NCI-H2107 (cell line): ENCODE measurements at places on chromosomes 11 and 22.

DNA sequence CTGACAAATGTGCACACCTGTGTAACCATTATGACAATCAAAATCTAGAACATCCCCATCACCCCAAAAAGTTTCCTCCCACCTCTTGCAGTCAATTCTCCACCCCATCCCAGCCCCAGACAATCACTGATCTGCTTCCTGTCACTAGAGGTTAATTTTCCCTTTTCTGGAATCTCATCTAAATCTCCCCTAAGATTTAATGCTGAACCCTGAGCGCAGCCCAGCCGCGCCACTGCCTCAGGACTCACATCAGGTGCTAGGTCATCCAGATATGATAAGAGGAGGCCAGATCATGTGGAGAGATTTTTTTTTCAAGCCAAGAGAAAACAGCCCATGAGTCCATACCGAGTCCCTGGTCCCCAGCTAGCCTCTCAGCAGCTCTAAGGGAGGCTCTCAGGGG, 4.3 kb upstream of the TMPRSS13 start:
- no peak for DNase-seq

DNA sequence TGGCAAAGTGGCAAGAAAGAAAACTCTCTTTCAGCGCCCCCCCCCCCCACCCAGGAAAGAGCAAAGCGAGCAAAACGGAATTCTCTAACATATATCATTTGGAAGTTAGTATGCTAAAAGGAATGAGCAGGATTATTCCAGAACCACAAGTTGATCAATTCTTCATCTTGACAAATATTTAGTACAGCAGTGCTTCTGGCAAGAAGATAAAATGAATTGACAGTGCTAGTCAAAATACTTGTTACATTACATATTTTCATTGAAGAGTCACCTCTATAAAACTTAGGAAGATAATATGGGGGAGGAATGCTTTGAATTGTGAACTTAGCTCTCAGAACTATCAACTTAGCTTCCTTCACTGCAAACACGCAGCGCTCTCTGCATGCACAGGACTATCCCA, 377.4 kb downstream of the DYNC2H1 start:
- DNase-seq: no peak

DNA sequence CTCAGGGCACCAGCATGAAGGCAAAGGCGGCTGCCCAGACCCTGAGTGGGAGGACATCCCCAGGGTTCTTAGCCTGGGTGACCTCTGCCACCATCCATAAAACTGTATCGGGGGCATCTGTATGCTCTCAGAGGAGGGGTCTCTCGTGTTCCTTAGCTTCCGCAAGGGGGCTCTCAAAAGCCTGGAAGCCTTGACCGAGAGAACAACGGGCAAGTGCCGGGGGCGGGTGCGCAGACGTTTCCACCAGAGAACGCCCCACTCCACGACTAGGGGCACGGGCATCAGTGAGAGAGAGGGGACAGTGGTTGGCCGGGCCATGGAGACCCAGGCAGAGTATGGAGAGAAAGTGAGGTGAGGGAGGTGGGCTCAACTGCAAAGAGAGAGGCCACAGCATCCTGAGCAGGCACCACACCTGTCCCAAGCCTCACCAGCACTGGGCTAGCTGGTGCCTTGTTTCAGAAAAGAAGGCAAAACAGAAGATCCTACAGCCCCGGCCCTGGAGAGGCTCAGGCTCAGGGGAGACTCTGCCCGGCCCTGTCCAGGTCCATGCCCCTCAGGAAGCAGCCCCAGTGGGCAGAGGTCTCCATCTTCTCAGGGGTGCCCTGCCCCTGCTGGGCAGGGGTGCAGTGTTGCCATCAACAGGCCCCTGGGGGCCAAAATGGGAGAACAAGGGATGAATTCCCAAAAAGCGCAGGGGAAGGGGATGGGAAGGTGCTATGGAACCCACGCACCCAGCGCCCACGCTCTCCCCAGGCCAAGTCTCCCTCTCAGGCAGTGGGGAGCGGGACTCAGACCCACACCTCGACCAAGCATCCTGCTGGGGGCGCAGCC, 5.9 kb downstream of the TSPAN32 start:
- DNase-seq: no peak

GRCh38 chr11:7900686-7901085, 30.4 kb downstream of the OR10A6 start:
- no peak for DNase-seq

- DNase-seq: no peak
These were observed 53.3 kb downstream of the WNT11 start for GRCh38 chr11:76152741-76153570.

DNA sequence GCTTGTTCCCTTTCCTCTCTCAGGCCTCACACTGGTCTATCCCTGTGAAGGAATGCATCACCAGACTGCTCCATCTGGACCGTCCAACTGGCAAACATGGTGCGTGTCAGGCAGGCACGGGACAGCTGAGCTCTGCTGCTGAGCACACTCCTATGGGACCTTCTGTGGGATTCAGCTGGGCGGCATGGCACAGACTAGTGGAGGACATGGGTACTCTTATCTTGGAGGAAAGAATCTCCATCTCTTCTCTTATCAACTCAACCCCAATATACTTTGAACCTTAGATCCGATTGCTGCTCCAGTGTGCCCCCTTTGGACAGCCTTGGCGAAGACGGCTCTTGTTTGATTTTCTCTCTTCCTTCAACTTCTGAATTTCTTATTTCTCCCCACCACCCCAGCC, 593.6 kb downstream of the ETS1 start:
- no peak for DNase-seq

DNA sequence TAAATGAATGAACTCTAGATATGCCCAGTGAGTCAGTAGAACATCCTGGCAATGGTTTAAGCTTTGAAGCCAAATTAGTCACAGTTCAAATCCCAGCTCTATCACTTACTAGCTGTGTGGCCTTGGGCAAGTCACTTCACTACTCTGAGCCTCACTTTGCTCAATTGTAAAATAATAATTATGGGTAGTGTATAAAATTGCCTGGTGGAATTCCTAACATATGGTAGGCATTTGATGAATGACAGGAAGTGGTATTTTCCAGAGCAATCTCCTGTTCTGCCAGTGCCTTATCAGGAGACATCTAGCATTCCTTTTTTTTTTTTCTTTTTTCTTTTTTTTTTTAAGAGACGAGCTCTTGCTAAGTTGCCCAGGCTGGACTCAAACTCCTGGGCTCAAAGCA, 13.0 kb downstream of the SCN4B start:
- no peak for DNase-seq

DNA sequence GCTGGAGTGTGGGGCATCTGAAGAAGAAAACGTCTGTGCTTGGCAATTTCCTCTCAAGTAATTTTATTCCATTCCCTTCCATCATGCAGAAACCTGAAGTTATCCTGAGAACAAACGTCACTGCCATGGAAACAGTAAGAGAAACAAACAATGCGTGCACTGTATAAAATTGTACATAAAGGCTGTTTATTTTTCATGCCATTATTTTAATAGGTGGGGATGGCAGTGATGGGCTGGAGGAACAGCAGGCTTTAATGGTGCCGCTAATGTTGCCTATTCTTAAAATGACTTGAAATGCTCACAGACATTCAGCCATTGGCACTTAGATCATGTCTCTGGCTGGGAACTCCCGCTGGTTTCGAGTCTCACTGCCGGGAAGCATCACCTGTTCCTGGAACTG, 7.5 kb upstream of the SEZ6L start:
- DNase-seq: no peak
